Right ventricle myocardium inferior (tissue), 1 donor: ENCODE measurements at places on chromosomes 13 and 19.

DNA sequence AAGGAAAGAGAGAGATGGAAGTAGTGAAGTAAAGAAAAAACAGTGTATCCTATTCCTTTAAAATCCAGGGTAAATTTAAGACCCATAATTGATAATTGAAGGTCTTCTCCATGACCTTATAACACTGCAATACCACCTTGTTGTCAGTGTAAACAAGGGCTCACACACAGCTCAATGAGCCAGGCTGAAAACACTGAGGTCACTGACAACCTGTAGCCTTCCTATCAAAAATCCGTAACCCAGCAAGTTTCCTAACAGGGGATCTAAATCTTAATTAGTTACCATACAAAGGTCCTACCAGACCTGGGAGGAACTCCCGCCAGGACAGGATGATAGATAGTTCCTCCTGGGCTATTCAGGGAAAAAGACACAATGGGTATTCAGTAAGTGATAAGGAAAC, 1677.1 kb downstream of the OLFM4 start:
- DNase-seq, result no peak

DNA sequence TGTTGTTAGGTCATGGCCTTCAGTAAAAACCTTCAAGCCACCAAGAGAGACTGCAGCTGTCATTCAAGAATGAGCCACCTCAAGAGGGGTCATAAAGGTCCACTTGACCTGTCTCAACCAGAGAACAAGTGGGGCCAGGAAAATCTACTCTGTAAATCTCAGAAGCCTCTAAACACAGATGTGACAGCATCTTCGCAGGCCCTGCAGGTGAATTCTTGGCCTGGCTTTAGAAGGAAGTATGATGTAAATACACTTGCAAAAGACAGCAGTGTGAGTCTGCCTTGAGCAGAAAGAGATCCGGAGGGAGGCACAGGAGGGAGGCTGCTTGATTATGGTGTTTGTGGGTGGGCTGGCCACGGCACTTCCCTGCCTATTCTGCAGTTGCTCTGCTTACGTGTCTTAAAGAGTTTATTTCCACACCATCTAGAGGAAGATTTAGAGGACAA, 1082.9 kb downstream of the UQCRFS1 start:
- DNase-seq, result no peak

DNA sequence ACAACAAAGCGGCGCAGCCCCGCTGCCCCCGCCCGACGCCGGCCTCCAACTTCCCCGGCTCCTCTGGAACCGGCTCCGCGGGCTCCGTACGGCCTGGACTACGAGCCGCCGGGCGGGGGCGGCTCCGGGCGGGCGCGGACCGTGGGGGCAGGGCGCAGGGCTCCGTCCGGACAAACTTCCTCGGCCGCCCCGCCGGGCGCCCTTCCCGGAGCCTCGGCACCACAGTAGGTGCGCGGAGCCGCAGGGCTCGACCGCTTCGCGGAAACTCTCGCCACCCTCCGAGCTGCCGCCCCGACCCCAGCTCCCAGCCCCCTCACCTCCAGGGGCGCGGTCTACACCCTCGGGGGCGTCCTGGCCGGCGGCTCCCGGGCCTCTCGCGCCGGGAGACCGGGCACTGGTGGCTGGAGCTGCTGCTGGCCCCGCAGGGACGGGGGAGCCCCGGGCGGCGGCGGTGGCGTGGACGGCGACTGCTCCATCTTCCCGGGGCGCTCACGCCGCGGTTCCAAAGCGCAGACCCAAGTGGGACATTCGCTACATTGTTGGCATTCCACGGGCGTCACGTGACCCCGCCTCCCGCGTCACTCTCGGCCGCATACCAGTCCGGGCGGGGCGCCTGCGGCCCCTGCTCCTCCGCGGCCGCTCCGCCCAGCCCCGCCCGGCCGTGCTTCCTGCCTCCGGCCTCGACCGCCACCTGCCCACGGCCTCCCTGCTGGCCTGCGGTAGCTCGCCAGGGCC, at the start of gene LATS2:
Gene LATS2 (minus strand): TSS at position 558 of the 735 bp plus-strand sequence. CDS start 15,560 bp downstream, outside the sequence.
- peak; percentile 99 for DNase-seq

DNA sequence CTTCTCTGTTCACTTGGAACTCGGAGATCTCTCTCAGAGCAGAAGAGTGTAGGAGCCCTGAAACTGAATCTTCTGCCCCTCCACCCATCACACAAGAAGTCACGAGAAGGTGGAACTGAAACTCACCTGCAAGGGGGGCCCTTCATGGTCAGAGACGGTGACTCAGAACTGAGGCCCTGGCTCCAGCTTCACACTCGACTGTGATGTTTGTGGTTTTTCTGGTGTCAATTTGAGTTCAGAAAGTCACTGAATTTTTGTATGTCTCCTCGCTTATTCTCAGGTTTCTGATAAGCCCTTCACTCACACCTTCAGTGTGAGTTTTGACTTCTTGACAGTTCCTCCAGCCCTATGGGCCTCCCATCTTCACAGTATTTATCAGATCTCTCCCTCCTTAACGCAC, 23.1 kb downstream of the SIGLEC5 start:
- no peak for DNase-seq

- DNase-seq, result no peak
These were observed 9.4 kb downstream of the ZNF546 start for GRCh38 chr19:40006273-40006691.

DNA sequence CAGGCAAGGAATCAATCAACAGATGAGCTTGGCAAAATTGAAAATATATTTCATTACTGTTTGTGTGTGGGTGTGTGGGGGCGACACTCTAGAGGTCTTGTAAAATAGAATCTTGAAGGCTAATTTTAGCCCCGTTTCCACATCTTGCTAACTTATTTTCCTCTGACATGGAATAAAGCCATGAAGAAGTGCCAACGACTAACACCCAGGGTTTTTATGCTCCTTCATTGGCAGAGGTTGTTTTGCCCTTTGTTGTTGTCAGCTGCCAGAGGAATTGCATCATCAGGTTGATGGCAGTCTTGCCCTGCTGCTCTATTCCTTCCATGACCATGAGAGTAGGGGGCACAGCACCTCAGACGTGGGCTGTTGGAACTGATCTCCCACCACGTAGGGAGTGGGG, 30.6 kb upstream of the FAM216B start:
- no peak for DNase-seq

GRCh38 chr19:30069535-30070197, 127.6 kb downstream of the URI1 start:
- no peak for DNase-seq

GRCh38 chr13:31036731-31037695, 104.6 kb downstream of the TEX26 start:
- DNase-seq, result no peak

DNA sequence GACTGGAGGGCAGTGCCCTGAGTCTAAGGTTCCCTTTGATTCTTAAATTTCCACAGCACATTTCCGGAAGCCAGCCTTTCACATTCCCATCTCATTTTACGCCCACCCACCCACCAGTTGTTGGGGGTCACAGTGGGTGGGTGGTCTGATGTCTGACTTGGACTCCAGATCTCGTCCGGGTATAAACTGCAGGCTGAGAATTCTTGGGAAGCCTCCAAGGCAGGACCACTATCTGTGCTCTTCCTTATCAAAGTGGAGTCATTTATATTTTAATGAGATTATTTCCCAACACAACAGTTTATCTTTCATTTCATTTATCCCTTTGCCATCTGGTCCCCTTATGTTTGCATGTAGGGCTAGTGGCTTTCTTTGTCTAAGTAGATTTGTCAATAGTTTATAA, 3.6 kb upstream of the FAM124A start:
- DNase-seq, result no peak

- peak; percentile 82 for DNase-seq
These were observed 153.5 kb upstream of the KLF12 start for GRCh38 chr13:74287724-74288169.

DNA sequence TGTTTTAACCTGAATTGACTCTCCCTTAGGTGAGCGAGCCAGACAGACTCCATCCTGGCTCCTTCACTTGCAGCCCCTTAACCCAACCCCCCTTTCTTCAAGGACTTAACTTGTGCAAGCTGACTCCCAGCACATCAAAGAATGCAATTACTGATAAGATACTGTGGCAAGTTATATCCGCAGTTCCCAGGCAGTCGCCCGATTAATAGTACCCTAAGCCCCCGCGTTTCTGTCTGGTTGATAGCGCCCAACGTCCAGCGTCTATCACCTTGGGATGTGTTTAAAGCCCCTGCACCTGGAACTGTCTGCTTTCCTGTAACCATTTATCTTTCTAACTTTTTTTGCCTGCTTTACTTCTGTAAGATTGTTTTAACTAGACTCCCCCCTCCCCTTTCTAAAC, 6.2 kb downstream of the HSD17B14 start:
- DNase-seq, result no peak

- DNase-seq, result no peak
These were observed 7.7 kb upstream of the TMC4 start for GRCh38 chr19:54180691-54181091.

GRCh38 chr13:31073859-31074718, 87.6 kb downstream of the HSPH1 start:
- DNase-seq, result no peak

GRCh38 chr13:46605076-46605824, 52.3 kb downstream of the LRCH1 start:
- DNase-seq, result no peak

DNA sequence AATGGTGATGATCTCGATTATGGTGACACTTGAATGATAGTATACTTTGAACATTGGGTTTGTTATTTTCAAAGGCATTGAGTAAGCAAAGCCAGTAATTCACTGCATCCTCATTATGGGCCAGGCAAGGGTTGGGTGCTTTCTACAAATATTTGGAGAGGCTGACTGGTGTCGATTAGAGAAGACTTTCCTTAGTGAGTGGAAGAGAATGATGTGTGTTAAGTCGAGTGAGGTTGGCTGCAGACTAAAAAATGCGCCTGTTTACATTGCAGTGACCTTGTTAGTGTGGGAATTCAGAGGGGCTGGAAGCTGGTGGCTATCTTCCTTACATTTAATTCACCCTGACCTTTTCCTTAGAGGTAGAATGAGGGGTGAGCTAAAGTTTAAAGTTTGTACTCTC, 22.4 kb upstream of the RNF113B start:
- no peak for DNase-seq

DNA sequence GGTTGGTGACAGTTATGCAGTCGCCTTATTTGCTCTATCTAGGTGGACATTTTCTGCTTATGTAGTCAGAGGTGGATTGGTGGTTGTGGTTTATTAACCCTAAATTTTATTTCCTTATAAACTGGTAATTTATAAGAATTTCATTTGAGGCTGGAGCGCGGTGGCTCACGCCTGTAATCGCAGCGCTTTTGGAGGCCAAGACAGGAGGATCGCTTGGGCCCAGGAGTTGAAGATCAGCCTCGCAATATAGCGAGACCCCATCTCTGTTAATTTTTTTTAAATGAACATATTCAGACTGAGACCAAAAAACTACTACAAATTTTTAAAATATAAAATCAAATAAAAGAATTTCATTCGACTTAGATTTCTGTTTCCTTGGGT, 810 bp downstream of the ZNF627 start:
- no peak for DNase-seq

DNA sequence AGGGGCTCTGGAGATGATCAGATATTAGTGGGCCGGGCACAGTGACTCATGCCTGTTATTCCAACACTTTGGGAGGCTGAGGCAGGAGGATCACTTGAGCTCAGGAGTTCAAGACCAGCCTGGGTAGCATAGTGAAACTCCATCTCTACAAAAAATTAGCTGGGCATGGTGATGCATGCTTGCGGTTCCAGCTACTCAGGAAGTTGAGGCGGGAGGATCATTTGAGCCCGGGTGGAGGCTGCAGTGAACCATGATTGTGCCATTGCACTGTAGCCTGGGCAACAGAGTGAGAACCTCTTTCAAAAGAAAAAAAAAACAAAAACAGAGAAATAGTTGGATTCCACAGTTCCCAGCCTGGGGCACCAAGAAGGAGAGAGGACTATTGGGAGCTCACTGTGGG, 17.9 kb upstream of the SHFL start:
- DNase-seq, result no peak

DNA sequence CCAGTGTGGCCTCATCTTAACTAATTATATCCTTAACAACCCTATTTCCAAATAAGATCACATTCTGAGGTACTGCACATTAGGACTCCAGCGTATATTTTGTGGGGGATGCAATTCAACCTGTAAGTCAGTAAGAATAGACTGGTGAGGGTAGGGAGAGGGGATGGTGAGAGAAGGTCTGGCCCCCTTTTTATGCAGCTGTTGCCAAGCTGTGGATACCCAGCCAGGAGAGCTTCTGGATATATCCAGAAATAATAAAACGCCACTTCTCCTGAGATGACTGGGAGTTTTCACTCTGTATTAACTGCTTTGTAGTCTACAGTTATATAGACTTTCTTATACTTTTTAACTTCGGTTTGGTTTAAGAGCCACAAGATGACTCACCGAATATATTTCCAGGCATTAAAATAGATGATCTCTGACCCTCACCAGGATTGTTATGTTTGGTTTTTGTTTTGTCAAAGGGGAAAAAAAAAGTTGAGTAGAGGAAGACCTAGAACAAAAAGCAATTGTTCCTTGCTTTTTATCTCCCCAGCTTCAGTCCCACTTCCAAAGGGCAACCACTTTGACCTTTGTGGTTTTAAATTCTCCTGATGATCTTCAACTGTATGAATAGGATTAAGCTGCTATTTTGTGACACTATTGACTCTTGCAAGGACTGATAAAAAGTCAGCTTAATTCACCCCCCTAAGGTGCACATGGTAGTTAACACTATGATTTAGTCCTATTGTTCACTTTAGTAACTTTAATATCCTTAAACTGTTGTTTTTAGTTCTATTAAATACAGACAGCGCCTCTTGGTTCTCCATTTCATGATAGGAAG, 3.1 kb upstream of the NEK3 start:
- no peak for DNase-seq

GRCh38 chr19:1822210-1822609, 10.1 kb upstream of the ATP8B3 start:
- no peak for DNase-seq

GRCh38 chr19:34299576-34299975, 45.2 kb downstream of the GARRE1 start:
- DNase-seq, result no peak

DNA sequence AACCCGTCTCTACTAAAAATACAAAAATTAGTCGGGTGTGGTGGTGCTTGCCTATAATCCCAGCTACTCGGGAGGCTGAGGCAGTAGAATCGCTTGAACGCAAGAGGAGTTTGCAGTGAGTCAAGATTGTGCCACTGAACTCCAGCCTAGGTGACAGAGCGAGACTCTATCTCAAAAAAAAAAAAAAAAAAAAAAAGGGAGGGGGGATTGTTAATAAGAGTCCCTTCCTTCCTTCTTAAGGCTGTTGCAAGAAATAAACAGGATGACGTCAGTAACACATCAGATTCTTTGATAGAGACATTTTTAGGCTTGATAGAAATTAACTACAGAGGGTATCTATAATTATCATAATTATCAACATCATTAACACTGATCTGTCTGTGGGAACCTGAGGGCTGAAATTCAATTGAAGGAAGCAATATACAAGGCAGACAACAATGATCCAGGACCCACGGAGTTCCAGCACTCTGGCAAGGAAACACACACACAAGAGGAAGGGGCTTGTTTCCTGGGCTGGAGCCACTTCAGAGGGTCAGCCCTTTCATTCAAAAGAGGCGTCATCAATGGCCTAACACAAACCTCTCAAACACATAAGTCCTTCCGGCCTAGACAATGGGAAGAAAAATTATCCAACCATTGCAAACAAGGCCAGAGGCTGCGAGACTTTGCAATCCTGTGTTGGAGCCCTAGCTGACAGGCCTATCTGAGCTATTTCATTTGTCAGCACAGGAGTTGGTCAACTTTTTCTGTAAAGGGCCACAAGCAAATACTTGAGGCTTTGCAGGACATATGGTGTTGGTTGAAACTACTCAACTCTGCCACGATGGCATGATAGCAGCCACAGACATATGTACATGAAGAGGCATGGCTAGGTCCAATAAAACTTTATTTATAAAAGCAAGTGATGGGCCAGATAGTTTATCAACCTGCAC, 105.2 kb downstream of the INSR start:
- DNase-seq, result no peak
